ENCODE measurements at places on chromosomes 5 and 9. TPM values are rescaled to one million over a fixed set of nuclear protein-coding genes. Genes with fewer than 3 reads are reported as not detected.

CDC14B gene
- total RNA-seq = 0.83 TPM

PCDHA12 gene
- not detected for total RNA-seq

SARDH gene
- 1.9 TPM for total RNA-seq

N4BP3 gene
- 1.5 TPM for total RNA-seq

THBS4 gene
- total RNA-seq = 0.64 TPM
